ENCODE measurements at places on chromosomes 4 and X.

GRCh38 chr4:147839663-147840062 lies 107.8 kb downstream of the ARHGAP10 start:
- DNase-seq = no peak

- no peak for DNase-seq
Measured at GRCh38 chrX:3627594-3627993, 85.9 kb downstream of the PRKX start.

DNA sequence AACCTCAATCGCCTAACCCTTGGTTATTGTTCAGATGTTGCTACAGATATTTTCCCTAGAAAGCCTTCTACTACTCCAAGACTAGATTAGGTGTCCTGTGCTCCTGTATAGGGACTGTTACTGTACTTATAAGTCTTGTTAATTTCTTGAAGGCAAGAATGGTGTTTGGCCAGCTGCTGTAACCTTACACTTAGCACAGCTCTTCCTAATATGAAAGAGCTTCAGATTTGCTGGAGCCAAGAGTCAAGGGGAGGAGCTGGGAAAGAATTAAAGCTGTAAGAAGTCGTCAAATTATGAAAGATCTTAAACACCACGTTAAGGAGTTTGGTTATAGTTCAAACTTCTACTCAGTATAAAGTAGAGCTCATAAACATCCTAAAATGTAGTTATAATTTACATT lies 245.9 kb upstream of the TLL1 start:
- no peak for DNase-seq

- DNase-seq = no peak
Measured at GRCh38 chr4:173218411-173219125, 50.0 kb downstream of the GALNT7 start.

DNA sequence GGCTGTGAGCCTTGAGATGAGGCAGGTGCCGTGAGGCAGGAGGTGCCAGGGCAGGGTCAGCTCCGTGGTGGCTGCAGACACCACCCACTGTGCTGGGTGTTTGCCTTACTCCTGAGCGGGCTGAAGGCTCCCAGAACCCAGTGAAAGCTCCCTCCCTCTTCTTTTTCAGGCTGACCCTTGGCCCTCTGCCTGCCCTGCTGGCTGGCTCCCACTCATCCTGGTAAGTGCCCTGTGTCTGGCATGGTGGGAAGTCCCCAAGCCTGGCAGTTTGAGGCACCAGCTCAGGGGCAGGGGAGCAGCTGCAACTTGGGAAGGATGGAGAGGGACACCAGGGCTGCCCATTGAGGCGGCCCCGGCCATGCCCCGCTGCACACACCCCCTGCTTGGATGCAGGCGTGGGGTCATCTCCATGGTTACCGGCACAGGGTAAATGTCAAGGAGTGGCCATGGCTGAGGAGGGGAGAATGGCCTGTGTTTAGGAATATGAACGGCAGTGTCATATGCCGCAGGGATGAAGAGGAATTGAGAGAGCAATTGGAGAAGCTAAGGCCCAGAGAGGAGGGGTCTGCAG lies 16.8 kb downstream of the SH3BP2 start:
- no peak for DNase-seq

DNA sequence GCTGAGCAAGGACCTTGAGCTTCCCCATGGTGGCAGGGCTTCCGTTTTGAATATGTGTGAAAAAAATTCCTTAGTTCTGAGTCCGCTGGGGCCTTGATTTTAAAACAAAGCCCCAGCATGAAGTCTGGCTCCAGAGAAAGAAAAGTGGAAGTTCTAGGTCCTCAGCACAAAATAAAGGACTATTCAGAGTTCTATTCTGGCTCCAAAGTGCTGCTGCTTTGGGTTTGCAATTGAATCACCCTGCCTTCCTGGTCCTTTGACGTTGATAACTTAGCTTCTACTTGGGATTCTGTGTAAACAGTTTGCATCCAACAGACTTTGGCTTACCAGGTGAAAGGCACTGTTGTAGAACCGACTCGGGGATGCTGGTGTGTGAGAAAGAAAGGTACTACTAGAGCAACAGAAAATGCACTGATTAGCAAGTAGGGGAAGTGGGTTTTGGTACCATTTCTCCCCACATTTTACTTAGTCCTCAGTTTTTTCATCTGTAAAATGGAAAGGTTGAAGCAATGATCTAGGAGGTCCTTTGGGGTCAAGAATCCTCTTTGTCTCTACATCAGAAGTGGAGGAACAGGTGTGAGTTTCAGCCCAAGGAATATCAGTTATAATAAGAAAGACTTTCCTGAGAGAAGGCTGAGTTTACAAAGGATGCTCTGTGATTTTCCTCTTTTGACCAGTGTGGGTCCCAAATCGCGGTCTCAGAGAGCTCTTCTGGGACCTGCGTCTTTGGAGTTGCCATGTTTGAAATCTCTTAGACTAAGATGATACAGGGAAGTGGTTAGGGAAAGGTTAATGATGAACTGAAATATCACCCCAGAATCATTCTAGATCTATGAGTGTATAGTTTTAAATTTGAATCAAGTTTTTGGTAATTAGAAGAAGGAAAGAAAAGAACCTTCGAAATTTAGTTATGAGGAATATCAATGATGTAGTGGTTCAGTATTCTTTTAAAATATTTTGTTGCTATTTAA lies 28.2 kb downstream of the IGFBP7 start:
- no peak for DNase-seq

DNA sequence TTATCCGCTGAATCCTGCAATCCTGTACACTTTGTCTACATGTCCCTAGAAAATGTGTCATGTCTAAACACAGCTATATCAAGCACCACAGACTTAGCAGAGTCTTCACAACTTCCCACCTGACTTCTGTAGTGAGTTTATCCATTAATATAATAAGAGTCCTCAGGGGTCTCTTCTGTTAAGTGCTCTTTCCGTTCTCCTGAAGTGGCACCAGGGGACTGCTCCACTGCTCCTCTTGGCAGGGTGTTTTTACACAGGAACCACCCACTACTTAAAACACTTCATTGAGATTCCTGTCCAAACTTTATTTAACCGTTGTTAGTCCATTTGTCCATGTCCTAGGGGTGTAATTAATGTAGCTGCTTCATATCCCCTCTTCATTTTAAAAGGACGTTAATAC lies 1000.4 kb downstream of the STPG2 start:
- no peak for DNase-seq

- no peak for DNase-seq
Measured at GRCh38 chrX:39822133-39822748, 275.5 kb downstream of the BCOR start.

GRCh38 chrX:7164174-7164573 lies 16.2 kb upstream of the PUDP start:
- no peak for DNase-seq

- no peak for DNase-seq
Measured at GRCh38 chrX:11766487-11766886, 8.4 kb downstream of the MSL3 start.

GRCh38 chr4:30399476-30399875 lies 320.7 kb upstream of the PCDH7 start:
- DNase-seq = no peak

DNA sequence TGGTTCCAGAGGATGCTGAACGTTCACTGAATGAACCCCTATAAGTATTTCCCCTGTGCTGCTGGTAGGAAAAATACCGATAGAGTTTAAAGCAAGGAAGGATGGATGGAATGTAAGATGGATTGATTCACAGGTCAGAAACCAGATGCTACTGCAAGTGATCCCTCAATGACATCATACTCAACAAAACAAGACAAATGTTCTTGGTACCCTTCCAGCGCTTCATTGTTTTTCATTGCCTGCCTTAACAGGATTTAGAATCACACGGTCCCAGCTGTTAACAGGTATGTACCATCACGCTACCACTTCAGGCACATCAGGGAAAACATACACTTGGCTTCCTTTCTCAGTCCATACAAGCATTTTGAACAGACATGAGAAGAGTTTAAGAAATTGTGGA lies 118.1 kb upstream of the TLR3 start:
- no peak for DNase-seq

- no peak for DNase-seq
Measured at GRCh38 chrX:9730752-9731151, 34.9 kb downstream of the GPR143 start.

GRCh38 chr4:173507471-173508385 lies 22.3 kb downstream of the HAND2 start:
- no peak for DNase-seq

- no peak for DNase-seq
Measured at GRCh38 chr4:110248100-110248499, 49.7 kb upstream of the ELOVL6 start.

- DNase-seq = no peak
Measured at GRCh38 chrX:112759966-112760365, 80.2 kb upstream of the LHFPL1 start.

- DNase-seq = no peak
Measured at GRCh38 chr4:5940470-5941203, 47.8 kb upstream of the CRMP1 start.

DNA sequence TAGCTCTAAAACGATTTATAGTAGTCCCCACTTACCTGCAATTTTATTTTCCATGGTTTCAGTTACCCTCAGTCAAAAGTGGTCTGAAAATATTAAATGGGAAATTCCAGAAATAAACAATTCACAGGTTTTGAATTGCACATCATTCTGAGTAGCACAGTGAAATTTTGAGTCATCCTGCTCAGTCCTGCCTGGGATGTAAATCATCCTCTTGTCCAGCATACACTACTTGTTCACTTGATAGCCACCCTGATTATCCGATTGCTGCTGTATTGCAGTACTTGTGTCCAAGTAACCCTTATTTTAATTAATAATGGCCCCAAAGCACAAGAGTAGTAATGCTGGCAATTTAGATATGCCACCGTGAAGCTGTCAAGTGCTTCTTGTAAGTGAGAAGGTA lies 23.5 kb upstream of the BDH2 start:
- no peak for DNase-seq

DNA sequence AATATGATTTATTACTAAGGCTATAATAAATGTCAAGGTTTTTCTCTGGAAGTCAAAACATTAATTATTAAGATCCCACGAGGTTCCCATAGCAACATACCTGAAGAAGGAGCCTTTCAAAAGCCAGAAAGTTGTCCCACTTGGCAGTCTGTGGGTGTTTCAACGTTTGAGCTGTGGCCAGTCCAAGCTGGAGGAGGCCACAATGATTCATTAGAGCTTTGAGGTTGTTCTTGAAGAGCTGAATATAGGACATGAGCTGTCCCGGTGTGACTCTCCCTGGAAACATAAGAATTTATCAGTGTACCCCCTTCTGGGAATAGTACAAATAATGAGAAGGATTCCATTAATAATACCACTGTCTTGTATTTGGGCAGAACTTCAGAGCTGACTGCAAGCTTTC lies 92.1 kb downstream of the SCFD2 start:
- no peak for DNase-seq

DNA sequence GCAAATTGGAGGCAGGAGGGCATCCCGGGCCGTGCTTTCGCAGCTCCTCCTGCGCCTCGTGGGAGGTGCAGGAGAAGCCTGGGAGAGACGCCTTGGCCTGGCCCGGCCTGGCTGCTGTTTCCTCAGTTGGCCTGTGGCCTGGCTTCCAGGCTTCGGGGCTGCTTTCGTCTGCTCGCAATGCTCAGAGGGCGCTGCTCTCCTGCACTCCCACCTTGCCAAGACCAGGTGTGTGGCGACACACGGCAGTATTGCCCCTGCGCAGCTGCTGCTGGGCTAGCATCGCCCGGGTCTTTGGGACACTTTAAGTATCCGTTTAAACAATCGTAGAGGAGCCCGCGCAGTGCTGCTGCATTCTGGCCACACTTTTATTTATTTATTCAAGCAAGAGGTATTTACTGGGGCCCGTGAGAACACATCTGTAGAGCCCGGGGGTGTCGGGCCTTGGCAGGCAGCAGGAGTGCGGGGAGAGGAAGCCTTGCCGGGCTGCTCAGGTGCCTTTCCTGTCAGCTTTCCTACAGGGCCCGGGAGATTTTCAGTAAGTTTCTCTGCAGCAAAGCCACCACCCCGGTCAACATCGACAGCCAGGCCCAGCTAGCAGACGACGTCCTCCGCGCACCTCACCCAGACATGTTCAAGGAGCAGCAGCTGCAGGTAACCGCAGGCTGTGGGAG lies 26.2 kb upstream of the HGFAC start:
- DNase-seq = no peak

- DNase-seq = no peak
Measured at GRCh38 chr4:41052287-41052686, 162.1 kb downstream of the APBB2 start.

DNA sequence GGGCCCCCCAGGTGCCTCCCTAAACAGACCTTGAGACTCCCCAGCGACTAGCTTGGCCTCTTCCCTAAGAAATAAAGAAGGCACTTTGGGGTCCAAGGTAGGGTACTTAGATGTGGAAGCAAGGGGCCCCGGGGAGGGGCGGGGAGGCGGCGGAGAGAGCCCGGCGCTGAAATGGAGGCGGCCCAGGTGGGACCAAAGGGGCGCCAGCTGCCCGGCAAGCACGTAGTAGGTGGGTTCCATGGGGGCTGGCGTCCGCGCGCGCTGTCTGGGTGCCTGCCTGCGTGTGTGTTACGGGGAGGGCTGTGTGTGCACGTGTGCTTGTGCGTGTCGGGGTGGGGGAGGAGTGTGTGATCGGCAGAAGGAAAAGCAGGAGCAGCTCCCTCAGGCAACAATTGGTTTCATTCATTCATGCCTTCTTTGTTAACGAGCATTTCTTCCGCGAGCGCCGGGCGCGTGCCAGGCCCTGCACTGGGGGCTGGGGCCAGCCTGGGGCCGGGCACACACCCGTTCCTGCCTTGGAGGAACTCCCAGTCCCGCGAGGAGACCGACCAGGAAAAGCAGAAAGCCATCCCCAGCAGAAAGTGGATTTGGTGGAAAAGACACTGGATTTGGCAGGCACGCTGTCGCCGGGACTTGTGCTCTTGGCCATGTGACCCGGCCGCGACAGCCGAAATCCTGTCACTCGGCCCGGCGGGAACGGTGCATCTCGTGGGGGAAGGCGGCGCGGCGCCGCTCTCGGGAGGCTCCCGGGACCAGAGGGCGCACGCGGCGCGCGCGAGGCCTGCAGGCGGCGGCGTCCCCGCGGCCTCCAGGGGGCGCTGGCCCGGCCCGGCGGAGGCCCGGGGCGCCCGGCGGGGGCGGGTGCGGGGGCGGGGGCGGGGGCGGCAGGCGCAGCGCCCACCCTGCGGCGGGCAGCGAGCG lies 3.3 kb upstream of the DUSP9 start:
- DNase-seq = no peak

- no peak for DNase-seq
Measured at GRCh38 chrX:109704563-109704962, 28.5 kb downstream of the ACSL4 start.

GRCh38 chr4:178344096-178344495 lies 901.9 kb upstream of the AGA start:
- DNase-seq = no peak

- no peak for DNase-seq
Measured at GRCh38 chr4:182339221-182339641, 96.0 kb downstream of the TENM3 start.

- no peak for DNase-seq
Measured at GRCh38 chr4:23952258-23952657, 62.4 kb upstream of the PPARGC1A start.

- no peak for DNase-seq
Measured at GRCh38 chr4:36772154-36772516, 472.4 kb upstream of the NWD2 start.

All from T-helper 9 cell (primary cell).